Stimulated activated CD8-positive, alpha-beta memory T cell treated with anti-CD3 and anti-CD28 coated beads, Interleukin-4, amount 100 ng/mL, for 24 hours (primary cell): ENCODE measurements at places on chromosomes 2 and 18.

GRCh38 chr2:60980071-60980815 lies 37.3 kb upstream of the PEX13 start:
- DNase-seq: no peak

- no peak for DNase-seq
Observed at GRCh38 chr2:56014046-56014730, 90.6 kb upstream of the EFEMP1 start.

- no peak for DNase-seq
Observed at GRCh38 chr2:158890296-158890905, 78.0 kb upstream of the TANC1 start.

- no peak for DNase-seq
Observed at GRCh38 chr2:70356941-70357683, 55.2 kb upstream of the FAM136A start.

DNA sequence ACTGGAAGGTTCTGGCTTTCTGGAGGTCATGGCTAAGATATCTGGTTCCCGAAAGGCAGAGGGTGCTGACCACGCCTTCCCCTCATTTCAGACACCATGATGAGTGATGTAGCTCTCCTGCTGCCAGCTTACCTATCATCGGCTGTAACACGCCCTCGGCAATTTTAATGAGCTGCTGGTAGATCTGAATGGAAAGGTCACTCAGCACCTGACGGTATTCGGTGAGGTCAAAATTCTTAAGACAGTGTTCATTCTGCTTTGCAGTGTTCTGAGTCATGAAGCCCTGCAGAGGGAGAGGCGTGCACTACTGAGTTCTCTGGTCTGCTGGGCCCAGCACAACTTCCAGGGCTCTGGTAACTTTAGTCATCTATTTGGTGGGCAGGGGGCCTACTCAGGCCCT lies 25.7 kb upstream of the ACAA2 start:
- no peak for DNase-seq
